Stimulated activated CD4-positive, alpha-beta T cell treated with anti-CD3 and anti-CD28 coated beads, TNF-alpha, amount 100 ng/mL, for 48 hours (primary cell): ENCODE measurements at places on chromosomes 7 and 10.

DNA sequence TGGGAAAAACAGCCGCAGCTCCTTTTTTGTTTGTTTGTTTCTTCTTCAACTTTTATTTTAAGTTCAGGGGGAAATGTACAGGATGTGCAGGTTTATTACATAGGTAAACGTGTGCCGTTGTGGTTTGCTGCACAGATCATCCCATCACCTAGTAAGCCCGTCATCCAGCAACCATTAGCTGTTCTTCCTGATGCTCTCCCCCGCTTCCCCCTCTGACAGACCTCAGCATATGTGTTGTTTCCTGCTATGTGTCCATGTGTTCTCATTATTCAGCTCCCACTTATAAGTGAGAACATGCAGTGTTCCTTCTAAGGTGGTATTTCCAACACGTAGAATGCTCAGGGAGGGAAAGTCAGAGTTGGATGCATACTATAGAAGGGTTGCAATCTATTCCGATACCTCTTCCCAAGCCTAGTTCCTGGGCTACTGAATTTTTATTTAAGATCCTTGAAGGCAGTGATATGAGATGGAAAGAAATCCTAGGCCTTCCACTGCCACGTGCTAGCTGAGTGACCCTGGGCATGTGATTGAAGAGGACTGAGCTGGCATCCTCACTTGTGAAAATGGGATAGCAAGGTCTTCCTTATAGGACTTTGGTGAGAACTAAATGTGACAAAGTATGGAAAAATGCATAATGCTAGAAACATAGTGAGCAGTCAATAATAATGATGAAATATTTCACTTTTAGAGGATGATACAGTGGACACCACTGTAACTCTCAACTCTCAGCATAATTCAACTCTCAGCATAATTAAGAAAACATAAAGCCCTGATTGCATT is 278.5 kb downstream of the REEP3 start:
- no peak for DNase-seq

GRCh38 chr10:61589547-61590243 is 73.0 kb upstream of the CABCOCO1 start:
- no peak for DNase-seq

- no peak for DNase-seq
Measured at GRCh38 chr10:48634198-48634983, 29.5 kb upstream of the ARHGAP22 start.

DNA sequence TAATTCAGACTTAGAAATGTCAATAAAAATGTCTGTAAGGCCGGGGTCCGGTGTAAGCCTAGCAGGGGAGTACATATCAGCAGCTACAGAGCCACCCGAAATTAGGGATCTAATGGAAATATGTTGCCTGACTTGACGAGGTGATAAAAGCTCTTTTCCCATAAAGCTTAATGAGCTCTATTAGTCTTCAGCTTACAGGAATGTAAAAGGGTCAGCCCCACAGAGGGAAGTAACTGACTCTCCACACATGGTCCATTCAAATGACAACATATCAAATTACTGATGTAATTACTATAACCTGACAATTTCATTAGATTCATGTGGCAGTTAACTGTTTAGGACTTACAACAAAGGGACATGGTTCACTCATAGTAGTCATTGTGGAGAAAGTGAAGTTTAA is 62.3 kb downstream of the ATE1 start:
- no peak for DNase-seq

GRCh38 chr7:98221611-98222532 is 10.6 kb downstream of the BHLHA15 start:
- DNase-seq, result no peak

GRCh38 chr7:169276-170172 is 22.8 kb upstream of the FAM20C start:
- no peak for DNase-seq

DNA sequence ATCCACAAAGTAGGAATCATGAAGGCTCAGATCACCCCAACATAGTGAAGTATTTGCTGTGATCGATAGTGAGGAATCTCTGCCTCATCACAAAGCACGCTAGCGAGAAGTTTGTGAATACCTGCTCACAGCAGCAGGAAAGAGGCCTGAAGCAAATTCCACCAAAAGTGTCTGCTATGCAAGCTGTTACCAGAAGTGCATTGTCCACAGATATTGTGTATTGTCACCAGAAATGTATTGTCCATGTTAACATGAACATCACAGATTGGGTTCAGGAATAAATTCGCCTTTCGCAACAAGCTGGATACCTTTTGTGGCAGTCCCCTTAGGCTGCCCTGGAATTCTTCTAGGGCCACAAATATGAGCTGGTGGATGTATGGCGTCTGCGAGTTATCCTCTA is 127.9 kb downstream of the MARCHF5 start:
- no peak for DNase-seq

DNA sequence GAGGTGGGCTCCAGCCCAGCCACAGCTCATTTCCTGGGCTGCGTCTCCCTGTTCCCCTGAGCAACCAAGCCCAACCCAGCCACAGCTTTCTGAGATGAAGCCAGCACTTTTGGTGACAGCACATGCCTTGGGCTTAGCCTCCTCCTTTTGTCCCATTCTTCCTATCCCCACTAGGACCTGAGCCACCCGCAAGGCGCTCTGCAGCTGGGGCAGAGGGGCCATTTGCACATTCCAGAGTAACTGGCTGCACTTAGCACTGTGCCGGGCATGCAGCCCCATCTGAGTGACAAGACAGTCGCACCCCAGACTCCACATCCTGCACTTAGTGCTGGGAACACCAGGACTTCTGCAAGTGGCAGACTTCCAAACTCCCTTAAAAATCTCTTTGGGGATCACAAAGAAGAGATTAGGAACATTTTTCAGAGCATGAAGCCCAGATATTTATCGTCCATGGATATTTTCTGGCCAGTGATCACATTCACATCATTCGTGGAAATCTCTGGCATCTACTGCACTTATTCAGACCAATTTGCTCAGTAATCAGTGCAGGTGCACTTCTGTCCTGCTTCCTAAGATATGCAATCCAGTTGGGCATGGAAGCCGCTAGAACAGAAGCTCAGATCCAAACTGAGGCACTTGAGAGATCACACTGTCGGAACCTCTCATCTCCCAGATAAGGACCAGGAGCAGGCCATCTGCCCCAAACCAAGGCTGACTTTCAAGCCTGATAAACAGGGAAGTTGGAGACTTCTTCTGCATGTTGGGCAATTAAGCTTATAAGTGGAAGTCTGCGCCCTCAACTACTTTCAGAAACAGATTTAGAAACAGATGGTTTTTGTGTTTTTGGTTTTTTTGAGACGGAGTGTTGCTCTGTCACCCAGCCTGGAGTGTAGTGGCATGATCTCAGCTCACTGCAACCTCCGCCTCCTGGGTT is 26.4 kb downstream of the CHST15 start:
- DNase-seq, result no peak
